Frontal cortex (tissue), 4 donors: ENCODE measurements at places on chromosomes 16 and 17. TPM values are rescaled to one million over a fixed set of nuclear protein-coding genes. Genes with fewer than 3 reads are reported as not detected.
A peak's percentile ranks its signal among the peaks of the same experiment; 100 is the strongest.

DNA sequence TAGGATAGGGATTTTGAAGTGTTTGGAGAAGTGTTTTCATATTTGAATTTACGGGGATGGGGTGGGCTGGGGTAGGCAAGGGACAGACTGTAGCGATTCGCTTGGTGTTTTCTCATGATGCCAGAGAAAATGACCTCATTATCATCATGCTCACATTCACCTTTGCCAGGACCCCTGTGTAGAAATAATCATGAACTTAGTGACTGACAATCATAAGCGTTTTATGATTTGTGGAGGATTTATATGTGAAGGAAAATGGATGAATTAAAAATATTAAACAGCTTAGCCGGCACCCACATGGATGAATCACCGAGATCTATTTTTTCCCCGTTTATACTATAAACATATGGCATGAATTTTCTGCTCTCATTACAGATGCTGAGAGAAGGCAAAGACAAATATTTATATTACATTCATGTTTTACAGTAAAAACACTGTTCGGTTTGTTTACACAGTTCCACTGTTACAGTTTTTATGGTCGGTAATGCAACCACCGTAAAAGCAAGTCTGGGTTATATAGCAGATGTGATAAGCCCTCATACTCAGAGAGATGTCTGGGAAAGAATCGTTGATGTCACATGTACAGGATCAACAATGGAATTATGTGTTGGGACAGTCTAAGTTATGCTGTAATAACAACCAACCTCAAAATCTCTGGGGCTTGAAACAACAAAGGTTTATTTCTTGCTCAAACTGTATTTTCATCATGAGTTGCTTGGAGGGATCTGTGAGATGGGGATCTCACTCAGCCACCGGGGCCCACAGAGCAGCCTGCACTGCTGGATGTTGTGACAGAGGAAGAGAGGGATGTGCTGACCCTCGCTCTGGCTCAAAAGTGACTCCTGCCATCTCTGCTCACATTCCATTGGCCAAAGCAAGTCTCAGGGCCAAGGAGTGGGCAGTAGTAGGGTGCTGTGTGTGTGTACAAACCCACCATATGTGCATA is 85.1 kb downstream of the WWOX start:
- no peak for DNase-seq

DNA sequence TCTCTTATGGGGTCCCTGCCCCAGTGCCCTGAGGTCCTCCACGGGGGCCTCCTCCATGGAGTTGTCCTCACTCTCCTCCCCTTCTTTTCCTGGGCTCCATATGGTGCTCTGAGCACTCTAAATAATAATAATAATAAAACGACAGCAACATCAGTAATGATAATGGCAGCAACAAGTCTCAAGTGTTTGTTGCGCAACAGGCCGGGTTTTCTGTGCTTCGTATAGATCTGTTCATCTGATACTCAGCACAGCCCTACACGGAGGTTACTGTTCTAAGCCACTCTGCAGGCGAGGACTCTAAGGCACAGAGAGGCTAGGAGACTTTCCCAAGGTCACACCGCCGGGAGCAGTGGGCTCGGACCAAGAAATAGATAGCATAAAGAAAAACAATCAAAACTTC is 13.7 kb downstream of the CIBAR2 start:
- DNase-seq: no peak

- no peak for DNase-seq
Measured at GRCh38 chr16:85527042-85527766, 85.9 kb upstream of the GSE1 start.

DNA sequence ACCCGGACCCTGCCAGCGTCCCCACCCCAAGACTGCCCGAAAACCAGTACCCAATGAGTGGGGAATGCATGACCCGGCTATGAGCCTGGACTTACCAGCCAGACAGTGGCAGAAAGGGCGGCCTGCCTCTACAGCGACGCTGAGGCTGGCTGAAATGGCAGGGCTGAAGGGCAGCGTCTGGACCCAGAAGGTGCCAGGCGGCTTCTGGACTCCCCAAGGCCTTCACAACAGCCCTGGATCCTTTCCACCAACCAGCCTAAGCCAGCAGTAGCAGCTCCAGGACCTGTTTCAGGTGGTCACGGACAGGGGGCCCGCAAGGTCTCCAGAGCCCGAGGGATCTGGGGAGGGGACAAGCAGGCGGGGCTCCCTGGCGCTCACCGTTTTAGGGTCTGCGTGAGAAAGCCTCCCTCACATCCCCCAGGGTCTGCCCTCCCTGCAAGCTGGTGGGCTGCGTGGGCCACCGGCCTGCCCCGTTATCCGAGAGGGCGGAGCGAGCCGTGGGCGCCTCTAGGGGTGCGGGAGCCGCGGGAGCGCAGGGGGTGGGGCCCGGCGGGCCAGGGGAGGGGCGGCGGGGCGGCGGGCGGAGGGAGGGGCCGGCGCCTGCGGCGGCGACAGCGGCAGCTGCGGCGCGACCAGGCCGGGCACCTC is at the start of gene RIPOR1:
TSS of gene RIPOR1 (plus strand) at position 608 of the 648 bp plus-strand sequence. CDS start 9,618 bp downstream, outside the sequence.
- peak; percentile 85 for DNase-seq

The KCNJ16 gene
- total RNA-seq: 6.9 TPM

GRCh38 chr17:76826330-76827068 is 41.7 kb upstream of the MGAT5B start:
- DNase-seq: no peak

GRCh38 chr17:27631411-27631760 is 398 bp downstream of the LGALS9 start:
- no peak for DNase-seq

DNA sequence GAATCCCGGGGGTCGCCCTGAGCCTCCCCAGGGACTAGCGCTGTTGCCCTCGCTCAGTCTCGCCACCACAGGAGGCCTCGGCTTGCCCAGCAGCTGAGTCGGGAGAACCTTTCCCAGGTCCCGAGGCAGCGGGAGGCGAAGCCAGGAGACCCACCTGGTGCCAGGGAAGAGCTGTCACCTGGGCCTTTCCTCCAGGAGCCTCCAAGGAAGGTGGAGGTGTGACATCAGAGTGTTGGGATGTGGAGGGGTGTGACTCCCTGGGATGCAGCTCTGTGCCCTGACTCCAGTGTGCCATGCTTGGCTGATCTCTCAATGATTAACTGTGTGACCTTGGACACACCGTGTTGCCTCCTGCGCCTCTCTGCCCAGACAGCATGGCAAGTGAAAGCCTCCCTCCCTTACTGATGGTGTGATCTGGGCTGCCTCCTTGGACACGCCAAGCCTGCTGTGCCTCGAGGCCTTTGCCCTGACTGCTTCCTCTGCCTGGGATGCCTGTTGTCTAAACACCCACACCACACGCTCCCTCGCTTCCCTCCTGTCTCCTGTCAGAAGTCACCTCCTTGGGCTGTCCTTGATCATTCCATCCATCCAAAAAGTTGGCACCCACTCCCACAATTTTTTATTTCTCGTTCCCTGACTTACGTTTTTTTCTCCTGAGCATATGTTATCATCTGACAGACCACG is 88.0 kb downstream of the CMIP start:
- DNase-seq: no peak

DNA sequence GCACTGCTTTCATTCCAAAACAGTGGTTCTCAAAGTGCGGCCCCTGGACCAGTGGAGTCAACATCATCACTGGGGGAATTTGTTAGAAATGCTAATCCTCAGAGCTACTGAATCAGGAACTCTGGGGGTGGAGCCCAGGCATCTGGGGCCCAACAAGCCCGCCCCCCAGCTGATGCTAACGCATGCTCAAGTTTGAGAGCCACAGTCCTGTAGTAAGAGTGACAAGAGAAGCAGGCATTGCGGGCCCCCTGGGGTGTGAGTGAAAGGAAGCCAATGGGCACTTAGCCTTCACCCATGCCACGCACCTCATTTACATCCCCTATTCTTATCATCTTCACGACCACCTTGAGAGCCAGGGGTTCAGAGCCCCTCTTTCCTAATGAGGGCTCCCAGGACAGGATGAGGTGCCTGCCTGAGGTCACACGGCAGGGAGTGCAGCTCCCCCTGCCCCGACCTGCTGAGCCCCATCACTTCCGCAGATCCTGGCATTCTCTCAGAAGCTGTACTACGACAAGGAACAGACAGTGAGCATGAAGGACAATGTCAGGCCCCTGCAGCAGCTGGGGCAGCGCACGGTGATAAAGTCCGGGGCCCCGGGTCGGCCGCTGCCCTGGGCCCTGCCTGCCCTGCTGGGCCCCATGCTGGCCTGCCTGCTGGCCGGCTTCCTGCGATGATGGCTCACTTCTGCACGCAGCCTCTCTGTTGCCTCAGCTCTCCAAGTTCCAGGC is 9.1 kb downstream of the CA4 start:
- DNase-seq: peak; percentile 16

GRCh38 chr17:79838522-79839274 is 542 bp downstream of the CBX4 start:
- DNase-seq: peak; percentile 68

DNA sequence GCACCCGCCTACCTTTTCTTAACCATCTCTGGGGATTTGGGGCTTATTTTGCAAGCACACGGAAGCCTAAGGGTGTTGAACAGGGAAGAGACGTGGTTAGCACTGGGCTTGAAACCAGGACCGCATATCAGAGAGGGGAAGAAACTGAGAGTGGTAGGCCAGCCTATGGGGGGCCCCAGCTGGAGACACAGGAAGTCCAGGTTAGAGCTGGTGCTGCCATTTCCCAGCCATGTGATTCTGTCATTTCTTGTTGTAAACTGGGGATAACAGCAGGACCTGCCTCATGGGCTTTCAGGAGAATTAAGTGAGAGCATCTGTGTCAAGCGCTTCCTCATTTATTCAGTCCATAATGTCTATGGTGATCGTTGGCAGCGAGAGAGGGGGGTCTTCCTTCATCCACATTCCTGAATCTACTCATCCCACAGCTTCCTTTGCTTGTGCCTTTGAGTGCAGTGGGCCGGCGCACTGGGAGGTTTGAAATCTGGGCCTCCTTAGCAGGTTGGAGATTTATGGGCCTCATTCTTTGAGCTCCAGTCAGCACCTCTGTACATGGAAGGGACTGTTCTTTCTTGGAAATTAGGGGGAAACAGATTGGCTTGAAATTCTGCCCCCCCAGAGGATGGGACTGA is 20.1 kb downstream of the NKD1 start:
- no peak for DNase-seq

The FLII gene
- total RNA-seq: 68.9 TPM

The KCNAB3 gene
- total RNA-seq: 1.2 TPM

DNA sequence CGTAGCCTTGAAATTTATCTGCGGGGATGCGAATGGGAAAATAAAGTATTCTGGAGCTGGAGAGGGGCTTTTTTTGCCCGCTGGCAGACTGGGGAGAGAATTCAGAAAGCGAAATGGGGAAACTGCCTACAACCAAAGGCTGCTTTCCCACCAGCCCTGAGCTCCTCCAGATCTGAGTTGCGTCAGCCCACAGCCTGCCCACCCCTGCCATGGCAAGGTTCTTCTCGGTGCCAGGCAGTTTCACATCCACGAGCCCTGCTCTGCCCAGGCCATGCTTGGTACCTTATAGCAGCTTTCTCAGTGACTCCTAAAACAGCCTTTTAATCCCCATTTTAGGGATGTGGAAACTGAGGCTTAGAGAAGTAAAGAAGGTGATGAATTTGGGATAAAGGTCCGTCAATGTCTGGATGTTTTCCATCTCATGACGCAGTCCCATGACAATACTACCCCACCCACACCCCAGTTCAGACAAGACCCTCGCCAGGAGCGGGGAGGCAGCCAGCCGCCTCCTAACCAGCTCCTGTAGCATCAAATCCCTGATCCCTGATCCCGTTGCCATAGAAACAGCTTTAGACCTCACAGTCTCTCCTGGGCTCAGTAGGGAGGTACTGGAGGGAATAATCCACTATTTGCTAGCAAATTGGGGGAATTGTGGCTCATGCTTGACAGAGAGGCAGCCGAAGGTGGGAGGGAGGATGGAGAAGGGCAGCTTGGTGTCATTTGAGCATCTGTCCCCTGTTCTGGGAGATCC is 113.5 kb downstream of the MGAT5B start:
- DNase-seq: no peak

The PRKCB gene
- total RNA-seq: 49.3 TPM

DNA sequence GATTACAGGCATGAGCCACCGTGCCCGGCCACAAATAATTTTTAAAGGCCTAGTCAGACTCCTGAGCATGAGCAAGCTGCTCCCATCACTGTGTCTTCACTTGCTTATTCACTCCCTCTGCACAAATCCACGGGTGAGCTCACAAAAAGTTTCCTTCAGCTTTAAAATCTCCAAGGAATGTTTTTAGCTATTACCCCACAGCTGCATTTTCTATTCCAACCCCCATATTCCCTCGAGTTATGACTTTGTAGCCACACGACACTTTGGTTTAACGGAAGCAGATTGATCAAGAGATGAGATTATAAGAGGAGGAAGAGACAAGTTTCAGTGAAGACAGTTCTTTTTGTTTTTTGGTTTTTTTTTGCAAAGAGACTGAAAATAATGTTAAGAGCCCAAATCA is 49.1 kb upstream of the SLC25A19 start:
- no peak for DNase-seq

DNA sequence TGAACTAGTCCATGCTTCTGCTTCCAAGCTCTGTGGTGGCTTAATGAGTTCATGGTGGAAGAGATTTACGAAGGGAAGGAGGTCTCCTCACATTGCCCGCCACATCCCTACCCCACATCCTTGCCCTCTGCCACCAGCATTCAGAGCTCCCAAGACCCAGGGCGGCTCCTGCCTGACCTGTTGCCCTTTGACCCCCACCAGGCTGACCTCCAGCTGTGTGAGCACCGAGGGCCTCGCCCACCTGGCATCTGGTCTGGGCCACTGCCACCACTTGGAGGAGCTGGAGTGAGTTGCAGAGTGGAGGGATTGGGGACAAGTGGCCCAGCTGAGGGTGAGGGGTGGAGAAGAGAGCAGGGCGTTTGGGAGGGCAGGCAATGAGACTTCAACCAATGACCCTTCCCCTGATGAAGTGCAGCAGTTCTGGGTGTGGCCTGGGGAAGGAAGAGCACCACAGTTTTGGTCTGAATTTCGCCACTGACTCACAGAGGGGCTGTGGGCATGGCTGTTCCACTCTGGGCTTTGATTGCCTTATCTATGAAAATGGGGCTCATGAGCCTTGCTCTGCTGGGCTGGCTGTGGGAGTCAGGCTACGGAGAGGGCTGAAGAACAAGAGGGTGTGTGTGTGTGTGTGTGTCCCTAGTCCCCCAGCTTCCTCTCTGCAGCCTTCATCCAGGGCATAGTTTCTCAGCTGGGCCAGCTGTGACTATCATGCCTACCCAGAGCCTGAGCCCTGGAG is 22.6 kb upstream of the CPNE2 start:
- no peak for DNase-seq

GRCh38 chr16:54050459-54051210 is 236.0 kb downstream of the IRX3 start:
- DNase-seq: no peak

GRCh38 chr16:1224558-1224957 is 510 bp downstream of the TPSG1 start:
- no peak for DNase-seq

GRCh38 chr17:58755577-58756245 is at the start of gene PPM1E:
PPM1E (plus strand) TSS chr17:58755854.
- DNase-seq: peak; percentile 69

The HCRT gene
- total RNA-seq: 0.41 TPM

The TVP23B gene
- 39.9 TPM for total RNA-seq
